CD4-positive, alpha-beta T cell (primary cell): ENCODE measurements at places on chromosomes 4 and X.

DNA sequence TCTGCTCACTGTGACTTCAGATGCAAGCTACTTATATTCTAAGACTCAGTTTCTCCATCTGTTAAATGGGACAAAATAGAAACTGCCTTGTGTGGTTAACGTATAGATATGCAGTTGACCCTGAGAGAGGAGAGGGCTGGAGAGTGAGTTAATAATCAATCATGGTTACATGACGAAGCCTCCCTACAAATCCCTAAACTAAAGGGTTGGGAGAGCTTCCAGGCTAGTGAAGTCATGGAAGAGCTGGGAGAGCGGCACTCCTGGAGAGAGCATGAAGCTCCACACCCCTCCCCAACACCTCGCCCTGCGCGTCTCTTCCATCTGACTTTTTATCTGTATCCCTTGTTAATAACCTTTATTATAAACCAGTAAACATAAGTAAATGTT is 138.5 kb upstream of the FAM9B start:
- DNase-seq, result no peak

GRCh38 chrX:35670889-35671288 is 127.3 kb upstream of the MAGEB16 start:
- DNase-seq, result no peak

- DNase-seq, result no peak
Measured at GRCh38 chr4:180156684-180157083, 2086.5 kb upstream of the TENM3 start.

DNA sequence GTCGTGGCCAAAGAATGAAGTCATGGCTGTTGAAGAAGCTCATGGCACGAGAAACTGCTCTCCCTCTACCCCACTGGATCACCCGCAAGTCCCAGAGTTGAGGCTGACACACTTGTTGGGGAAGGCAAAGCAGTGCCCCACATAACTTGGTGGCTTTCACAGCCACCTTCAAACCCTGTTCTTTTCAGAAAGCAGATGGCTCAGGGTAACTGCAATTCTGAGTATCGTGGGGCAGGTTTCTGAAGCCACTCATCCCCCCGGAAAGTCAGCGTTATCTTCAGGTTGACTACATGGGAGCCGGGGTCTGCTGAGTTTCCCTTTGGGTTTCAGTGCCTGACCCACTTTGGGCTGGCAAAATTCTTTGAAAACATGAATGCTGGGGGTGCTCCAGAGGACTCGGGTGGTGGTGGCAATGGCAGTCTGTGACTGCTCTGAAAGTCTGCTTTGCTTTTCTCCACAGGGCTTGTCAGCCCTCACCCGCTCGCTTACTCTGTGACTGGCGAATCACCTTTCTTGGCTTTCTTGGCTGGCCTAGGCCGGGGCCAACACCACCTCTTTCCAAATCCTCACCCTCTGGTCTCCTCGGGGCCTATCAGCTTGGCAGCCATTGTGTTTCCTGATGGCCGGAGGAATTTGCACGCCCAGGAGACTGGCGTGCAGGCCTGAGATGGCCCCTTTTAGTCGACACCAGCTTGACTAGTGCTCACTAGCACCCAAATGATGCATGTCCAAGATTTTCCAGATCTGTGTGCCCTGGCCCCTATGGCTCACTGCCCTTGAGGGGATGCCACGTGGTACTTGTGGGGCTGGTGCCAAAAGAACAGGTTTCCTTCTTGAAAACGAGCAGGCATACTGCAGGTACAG is 7.3 kb downstream of the PPP1R3F start:
- DNase-seq, result no peak

GRCh38 chr4:184346682-184347081 is 127.7 kb downstream of the IRF2 start:
- no peak for DNase-seq

DNA sequence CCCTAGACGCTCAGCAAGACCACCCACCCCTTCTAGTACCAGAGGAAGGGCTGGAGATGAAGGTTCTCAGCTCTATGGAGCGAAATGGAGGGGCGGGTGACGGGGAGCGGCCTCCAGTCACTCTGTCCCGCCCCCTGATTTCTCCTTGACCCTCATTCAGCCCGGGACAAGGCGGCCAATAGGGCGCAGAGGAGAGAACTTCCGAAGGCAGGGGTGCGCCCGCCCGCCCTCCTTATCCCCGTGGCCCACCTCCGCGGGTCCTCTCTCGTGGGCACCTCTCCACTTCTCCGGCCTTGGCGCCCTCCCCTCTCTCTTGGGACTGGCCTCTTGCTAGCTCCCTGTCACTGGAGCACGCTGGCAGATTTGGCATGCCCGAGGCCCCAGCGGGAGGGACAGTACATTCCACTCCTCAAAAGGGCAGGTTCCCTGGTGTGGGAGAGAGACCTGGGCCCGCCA is 1.1 kb upstream of the SEPTIN6 start:
- DNase-seq, result no peak

DNA sequence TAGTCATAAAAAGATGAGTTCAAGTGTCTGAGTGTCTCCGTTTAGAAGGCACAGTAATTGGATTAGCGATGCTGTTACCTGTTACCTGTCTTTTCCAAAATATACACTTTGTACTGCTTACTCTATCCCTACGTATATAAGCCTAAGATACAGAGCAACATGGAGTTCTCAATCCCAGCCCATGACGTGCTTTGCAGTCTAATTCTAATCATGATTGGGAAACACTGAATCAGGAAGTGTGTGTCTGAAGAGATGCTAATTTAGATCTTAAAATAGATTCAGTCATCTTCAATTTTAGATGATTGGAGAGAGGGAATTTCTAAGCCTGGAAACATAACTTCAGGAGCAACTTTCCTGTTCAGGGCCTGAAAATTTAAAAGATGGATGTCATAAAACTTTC is 115.1 kb downstream of the PCDH19 start:
- DNase-seq, result no peak

GRCh38 chr4:77797239-77797638 is 21.9 kb downstream of the CNOT6L start:
- no peak for DNase-seq

DNA sequence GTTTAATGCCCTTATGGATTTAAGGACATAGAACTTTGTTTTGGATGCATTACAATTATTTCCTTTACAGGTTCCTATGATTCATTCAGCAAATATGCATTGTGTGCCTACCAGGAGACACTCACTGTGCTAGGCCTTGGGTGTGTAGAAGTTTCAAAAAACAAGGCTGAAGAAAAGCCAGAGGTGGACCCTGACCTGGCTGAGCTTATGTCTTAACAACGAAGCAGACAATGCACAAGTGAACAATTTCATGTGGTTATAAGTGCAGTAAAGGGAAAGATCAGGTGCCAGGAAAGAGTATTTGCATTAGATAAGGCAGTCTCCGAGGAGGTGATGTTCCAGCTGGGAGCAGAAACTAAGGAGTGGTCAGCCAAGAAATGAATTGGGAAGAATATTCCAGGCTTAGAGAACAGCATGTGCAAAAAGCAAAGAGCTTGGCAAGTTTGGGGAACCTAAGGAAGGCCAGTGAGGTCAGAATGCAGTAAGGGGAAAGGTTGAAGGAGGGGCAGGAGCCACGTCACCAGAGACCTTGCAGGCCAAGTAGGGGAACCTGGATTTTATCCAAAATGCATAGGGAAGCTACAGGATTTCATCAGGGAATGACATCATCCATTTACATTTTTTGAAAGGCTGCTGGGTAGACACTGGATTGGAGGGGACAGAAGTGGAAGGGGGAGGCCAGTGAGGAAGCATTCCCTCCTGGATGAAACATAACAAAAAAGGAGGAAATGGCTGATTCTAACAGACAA is 193.6 kb downstream of the SOWAHB start:
- DNase-seq, result no peak

DNA sequence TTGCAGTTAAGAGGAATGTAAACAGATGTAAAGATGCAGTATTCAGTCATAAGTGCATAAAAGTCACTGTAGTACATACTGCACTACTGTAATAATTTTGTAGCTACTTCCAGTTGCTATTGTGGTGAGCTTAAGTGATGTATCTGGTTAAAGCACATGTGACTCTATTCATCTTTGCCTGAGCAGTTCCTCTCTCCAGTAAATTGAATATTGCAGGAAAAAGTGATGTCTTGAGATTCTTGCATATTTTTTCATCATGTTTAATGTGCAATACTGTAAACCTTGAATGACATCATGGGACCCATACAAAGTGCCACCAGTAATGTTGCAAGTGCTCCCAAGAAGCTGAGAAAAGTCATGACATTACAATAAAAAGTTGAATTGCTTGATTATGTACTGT is 9.6 kb downstream of the UBA6 start:
- DNase-seq, result no peak

GRCh38 chr4:31788676-31789075 is 1068.5 kb downstream of the PCDH7 start:
- DNase-seq, result no peak
